ENCODE measurements at places on chromosomes 7 and 10. TPM values are rescaled to one million over a fixed set of nuclear protein-coding genes. Genes with fewer than 3 reads are reported as not detected.

CALML3 gene
- not detected for total RNA-seq

DNA sequence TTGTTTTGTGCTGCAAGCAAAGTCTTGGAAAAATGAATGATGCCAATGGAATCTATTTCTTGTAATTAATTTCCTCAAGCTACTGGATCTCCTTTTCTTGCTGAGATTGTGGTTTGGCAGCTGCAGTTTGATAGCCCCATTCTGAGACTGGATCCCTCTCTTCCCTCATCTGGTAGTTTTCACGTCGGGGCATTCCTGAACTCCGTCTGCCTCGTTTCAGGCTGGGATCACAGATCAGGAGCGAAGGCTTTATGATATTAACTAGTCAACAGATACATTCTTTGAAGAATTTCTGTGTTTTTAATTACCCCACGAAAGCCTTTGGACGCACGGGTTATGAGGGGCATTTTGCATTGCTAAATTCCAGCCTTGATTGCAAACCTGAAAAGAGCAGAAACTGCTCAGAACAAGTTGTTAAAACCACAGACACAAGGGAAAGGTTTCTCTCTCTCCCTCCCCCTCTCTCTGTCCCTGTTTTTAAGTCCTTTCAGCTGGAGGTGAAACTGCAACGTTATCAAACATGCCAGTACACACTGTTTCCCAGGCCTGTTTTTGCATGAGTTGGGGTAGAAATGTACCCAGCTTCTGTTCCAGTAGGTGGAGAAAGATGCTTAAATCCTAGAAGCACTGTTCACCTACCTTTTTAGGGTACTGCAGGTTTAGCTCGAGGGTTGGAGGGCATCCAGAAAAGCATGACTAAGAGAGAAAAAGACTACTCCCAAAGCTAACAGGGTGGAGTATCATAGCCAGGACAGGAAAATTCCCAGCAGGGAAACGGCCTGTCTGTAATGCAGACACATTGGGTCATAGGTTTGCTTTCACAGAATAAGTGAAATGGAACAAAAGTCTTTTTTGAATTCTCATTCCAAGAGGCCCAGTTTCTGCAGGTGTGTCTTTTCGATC is 124.3 kb downstream of the CUX1 start:
- DNase-seq: peak; percentile 67
- H3K4me1 ChIP-seq: peaks cover 60% of the 10 kb centered on the region
- no peak overlapping the region for H3K4me3 ChIP-seq
- H3K36me3 ChIP-seq: no peaks in the 10 kb centered on the region
- no peaks in the 10 kb centered on the region for H3K27me3 ChIP-seq

DNA sequence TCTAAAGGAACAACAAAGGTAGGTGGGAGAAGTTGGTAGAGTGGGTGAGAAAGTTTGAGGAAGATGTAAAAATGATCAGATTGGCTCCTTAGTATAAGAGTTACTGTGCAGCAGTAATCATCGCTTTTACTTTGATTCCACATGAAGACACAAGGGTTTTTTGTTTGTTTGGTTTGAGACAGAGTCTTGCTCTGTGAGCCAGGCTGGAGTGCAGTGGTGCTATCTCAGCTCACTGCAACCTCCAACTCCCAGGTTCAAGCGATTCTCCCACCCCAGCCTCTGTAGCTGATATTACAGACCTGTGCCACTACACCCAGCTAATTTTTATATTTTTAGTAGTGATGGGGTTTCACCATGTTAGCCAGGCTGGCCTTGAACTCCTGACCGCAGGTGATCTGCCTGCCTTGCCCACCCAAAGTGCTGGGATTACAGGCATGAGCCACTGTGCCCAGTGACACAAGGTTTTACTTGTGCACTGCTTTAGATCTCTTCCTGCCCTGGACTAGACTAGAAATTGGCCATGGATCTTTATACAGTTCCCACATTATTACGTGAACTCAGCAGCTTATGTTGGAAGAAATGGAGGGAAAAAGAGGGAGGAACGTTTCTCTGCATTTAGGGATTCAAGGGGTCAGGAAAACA is 10.7 kb downstream of the LUC7L2 start:
- H3K4me3 ChIP-seq: no peak overlapping the region
- no peak for DNase-seq

DNA sequence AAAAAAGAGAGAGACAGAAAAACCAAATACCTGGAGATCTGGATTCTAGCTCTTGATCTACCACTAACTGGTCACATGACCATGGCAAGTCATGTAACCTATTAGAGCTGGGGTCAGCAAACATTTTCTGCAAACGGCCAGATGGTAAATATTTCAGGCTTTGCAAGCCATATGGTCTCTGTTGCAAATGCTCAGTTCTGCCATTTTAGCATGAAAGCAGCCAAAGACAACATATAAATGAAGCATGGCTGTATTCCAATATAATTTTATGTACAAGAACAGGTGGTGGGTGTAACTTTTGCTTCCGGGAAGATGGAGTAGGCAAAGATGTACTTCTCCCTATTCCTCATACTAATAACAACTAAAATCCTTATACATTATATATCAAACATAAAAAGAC is 6.7 kb downstream of the FRA10AC1 start:
- DNase-seq: no peak
- H3K36me3 ChIP-seq: peaks cover 42% of the 10 kb centered on the region
- no peak overlapping the region for H3K27ac ChIP-seq
- no peaks in the 10 kb centered on the region for H3K4me1 ChIP-seq
- H3K27me3 ChIP-seq: no peaks in the 10 kb centered on the region
- no peak overlapping the region for H3K4me3 ChIP-seq

CALHM3 gene
- total RNA-seq: not detected

CCZ1 gene
- total RNA-seq: 38.3 TPM

KCP gene
- not detected for total RNA-seq

DNA sequence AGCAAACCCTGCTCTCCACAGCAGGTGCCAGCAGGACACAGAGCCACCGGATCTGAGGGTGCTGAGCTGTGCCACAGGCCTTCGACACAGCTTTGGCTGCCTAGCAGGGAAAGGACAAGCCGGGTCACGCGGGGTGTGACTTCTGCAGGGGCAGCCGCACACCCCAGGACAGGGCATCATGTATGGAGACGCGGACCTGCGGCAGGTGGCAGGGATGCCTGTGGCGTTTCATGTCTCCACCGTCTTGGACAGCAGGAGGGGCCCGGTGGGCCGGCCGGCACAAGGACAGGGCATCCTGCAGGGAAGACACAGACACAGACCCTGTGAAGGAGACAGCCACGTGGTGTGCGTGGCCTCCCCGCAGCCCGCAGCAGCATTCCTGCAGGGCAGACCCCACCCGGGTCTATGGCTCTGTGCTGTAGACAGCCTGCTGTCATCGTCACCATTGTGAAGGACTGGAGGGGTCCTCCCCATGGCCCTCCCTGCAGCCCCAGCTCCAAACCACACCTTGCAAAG is 109.2 kb downstream of the PDGFA start:
- H3K27me3 ChIP-seq: no peaks in the 10 kb centered on the region
- H3K4me1 ChIP-seq: no peaks in the 10 kb centered on the region
- H3K27ac ChIP-seq: no peak overlapping the region
- H3K36me3 ChIP-seq: no peaks in the 10 kb centered on the region
- no peak overlapping the region for H3K4me3 ChIP-seq

EFCAB10 gene
- total RNA-seq: not detected

GRCh38 chr10:28503114-28503513 is 29.8 kb upstream of the WAC start:
- H3K4me1 ChIP-seq: no peaks in the 10 kb centered on the region
- no peak overlapping the region for H3K27ac ChIP-seq
- H3K36me3 ChIP-seq: no peaks in the 10 kb centered on the region
- H3K4me3 ChIP-seq: no peak overlapping the region
- DNase-seq: no peak

PRLHR gene
- not detected for total RNA-seq

- H3K4me1 ChIP-seq: peaks cover 20% of the 10 kb centered on the region
- H3K4me3 ChIP-seq: no peak overlapping the region
- no peaks in the 10 kb centered on the region for H3K27me3 ChIP-seq
- H3K27ac ChIP-seq: peak overlapping the region; percentile 58
Measured at GRCh38 chr10:122688293-122688989, 11.2 kb downstream of the C10orf120 start.

DNA sequence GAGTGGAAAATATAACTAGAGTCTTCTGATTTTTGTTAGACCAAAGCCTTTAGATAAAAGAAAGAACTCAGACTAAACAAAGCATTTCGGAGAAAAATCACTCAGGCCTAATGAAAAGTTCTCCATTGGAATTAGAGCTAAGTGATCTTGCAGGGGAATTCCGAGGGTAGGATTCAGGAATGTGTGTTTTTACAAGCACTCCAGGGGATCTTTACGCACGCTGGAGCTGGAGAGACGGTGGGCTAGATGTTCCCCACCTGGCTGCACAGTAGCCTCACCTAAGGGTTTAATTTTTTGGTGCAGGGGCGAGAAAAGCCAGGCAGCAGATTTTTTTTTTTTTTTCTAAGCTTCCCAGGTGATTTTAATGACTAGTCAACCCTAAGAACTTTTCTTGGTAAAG is 7.9 kb upstream of the PAPSS2 start:
- H3K27ac ChIP-seq: no peak overlapping the region
- no peaks in the 10 kb centered on the region for H3K36me3 ChIP-seq
- no peaks in the 10 kb centered on the region for H3K27me3 ChIP-seq
- no peak for DNase-seq
- H3K4me1 ChIP-seq: no peaks in the 10 kb centered on the region

ACSM6 gene
- not detected for total RNA-seq

GRCh38 chr10:69685802-69686585 is 55.9 kb downstream of the FAM241B start:
- no peak overlapping the region for H3K4me3 ChIP-seq
- peaks cover 16% of the 10 kb centered on the region for H3K4me1 ChIP-seq
- H3K27ac ChIP-seq: peak overlapping the region; percentile 42

AGAP9 gene
- 1.0 TPM for total RNA-seq

DNA sequence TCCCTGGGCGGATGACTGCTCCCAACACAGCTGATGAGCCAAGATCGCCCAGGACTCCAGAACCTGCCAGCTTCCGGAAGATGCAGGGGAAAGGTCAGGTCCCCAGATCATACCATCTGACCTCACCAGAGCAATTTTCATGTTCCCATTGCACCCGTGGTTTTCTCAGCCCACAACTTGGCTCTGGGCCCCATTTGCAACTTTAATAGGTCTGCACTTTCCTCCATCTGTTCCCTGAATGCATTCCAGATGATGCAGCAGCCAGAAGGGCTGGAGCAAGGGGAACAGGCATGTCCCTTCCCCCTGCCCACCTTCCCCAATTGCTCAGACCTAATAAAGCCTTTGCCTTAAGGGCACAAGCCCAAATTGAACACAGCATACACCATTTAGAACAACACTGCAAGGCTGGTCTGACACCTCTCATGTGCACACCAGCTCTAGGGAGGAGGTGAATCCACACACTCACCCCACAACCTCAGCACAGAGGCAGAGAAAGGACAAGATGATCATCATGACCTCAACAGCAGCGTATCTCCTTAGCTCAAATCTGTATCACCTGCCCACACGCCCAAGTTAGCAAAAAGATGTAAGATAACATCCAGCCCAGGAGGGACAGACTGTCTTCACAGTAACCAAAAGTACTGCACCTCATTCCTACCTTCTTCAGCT is 87.5 kb downstream of the PLXNA4 start:
- no peak overlapping the region for H3K4me3 ChIP-seq
- no peak overlapping the region for H3K27ac ChIP-seq
- H3K27me3 ChIP-seq: no peaks in the 10 kb centered on the region
- no peak for DNase-seq
- no peaks in the 10 kb centered on the region for H3K36me3 ChIP-seq

DNA sequence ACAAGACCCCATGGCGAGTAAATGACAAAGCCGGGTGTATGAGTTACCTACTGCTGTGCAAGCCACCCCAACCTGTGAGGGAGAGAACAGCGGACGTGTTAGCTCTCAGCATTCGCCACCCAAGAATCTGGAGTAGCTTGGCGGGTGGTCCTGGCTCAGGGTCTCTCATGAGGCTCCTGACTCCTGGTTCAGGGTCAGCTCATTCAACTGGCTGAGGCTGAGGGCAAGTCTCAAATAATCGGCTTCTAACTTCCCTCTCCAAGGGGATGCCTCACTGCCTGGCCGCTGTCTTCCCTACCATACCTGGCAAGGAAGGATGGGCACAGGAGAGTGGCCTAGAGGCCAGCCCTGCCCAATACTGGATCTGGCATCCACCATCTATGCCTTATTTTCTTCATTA is 94.2 kb downstream of the HTR5A start:
- no peaks in the 10 kb centered on the region for H3K4me1 ChIP-seq
- H3K27ac ChIP-seq: no peak overlapping the region
- no peaks in the 10 kb centered on the region for H3K36me3 ChIP-seq
- DNase-seq: no peak
- H3K4me3 ChIP-seq: no peak overlapping the region

DNA sequence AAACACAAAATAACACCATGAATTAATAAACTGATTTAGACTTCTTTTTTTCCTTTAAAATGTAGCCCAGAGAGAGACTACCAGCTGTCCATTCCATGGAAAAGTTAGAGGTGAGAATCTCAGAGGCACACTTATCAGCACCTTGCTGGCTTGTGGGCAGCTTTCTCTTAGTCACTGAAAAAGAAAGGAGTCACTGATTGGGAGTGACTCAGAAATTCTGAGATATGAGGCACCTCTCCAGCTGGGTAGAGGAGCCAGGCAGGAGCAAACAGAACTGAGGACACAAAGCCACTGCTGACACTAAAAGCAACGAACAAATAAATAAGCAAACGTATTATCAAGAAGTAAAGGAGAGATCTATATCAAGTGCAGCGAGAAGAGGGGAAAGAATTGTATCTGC is 310.6 kb downstream of the PARD3 start:
- no peak for DNase-seq
- no peak overlapping the region for H3K4me3 ChIP-seq
- H3K27ac ChIP-seq: no peak overlapping the region
- H3K27me3 ChIP-seq: no peaks in the 10 kb centered on the region
- no peaks in the 10 kb centered on the region for H3K4me1 ChIP-seq

DNA sequence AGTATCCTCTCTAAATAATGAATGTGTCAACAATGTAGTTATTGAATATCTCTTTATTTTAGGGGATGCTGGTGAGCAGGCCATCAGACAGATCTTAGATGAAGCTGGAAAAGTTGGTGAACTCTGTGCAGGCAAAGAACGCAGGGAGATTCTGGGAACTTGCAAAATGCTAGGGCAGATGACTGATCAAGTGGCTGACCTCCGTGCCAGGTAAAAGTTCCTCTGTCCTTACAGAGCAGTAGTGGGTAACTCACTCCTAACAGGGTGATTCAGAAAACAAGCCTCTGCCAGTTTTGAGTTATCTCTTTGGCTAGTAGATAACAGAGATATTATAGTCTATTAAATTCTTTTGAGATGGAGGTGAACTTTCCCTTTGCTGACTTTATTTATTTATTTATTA is 67.3 kb downstream of the AP3M1 start:
- peaks cover 35% of the 10 kb centered on the region for H3K36me3 ChIP-seq
- H3K27me3 ChIP-seq: no peaks in the 10 kb centered on the region
- no peak for DNase-seq
- no peak overlapping the region for H3K4me3 ChIP-seq

GRCh38 chr10:97907211-97907610 is 57.6 kb downstream of the GOLGA7B start:
- DNase-seq: no peak
- H3K36me3 ChIP-seq: no peaks in the 10 kb centered on the region
- H3K4me3 ChIP-seq: no peak overlapping the region
- no peaks in the 10 kb centered on the region for H3K4me1 ChIP-seq
- H3K27me3 ChIP-seq: no peaks in the 10 kb centered on the region
- no peak overlapping the region for H3K27ac ChIP-seq

MYL10 gene
- total RNA-seq: not detected

RASA4B gene
- 7.5 TPM for total RNA-seq

GRCh38 chr10:60566096-60566495 is 176.4 kb upstream of the ANK3 start:
- no peaks in the 10 kb centered on the region for H3K36me3 ChIP-seq
- H3K27ac ChIP-seq: no peak overlapping the region
- no peaks in the 10 kb centered on the region for H3K27me3 ChIP-seq
- no peak for DNase-seq
- no peak overlapping the region for H3K4me3 ChIP-seq
- H3K4me1 ChIP-seq: no peaks in the 10 kb centered on the region

Measured in right atrium auricular region (tissue), 2 donors.